ENCODE measurements at places on chromosomes 1 and 21.

GRCh38 chr1:165884009-165884689 lies 56.7 kb downstream of the UCK2 start:
- no peak for DNase-seq

DNA sequence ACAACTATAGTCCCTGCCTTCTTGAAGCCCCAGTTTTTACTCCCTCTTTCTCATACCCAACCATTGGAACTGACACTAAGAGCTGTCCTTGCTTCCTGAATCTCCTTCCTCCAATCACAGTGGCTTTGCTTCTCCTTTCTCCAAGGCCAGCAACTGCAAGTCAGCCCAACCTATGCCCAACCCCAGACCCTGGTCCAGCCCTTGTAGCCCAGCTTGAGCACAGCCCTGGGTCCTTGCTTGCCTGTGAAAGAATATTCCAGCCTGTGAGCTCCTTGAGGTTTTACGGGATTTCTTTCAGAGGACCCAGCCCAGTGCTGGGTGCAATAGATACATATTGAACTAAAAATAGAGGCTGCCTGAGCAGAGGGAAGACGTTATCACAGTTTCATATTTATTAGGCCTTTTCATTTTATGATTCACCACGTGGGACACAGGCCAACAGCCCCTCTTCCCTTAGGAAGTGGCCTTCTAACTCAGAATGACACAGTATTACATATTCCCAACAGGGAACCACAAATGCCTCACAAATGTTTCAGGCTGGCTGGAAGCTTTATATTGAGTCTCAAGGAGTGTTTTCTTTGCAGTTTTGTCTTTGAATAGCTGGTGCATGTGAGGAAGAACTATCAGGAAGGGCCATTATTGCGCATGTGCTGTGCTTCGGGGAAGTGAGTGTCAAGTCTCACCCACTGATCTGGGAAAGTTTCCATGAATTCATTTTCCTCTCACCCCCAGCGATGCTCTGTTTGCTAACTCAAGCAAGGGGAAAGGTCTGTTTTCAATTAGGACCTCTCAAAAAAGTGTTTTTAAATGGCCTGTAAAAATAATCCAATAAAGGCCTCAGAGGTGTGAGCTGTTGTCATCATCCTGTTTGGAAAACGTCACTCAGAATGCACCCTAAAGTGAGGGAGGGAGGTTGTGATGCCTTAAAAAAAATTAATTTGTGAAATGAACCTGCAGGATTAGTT lies 92.3 kb upstream of the NFIA start:
- DNase-seq = no peak

DNA sequence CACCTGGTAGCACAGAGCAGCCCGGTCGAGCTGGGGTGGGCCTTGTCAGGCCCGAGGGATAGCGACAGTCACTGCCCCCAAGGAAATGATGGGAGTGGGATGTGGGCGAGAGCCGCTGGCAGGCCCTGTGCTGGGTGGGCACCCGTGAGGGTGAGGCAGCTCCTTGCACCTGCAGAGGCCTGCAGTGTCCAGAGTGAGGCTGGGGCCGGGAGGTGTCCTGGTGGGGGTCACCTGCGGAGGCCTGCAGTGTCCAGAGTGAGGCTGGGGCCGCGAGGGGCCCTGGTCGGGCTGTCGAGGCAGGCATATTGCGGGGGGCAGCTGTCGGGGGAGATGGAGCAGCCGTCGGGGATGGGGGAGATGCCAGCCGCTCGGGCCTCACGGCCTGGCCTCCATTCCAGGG lies 49.5 kb downstream of the SLC19A1 start:
- no peak for DNase-seq

GRCh38 chr1:42173155-42173933 lies 8.8 kb upstream of the GUCA2A start:
- DNase-seq = peak; percentile 73

GRCh38 chr1:2021550-2021949 lies 2.4 kb downstream of the GABRD start:
- no peak for DNase-seq

DNA sequence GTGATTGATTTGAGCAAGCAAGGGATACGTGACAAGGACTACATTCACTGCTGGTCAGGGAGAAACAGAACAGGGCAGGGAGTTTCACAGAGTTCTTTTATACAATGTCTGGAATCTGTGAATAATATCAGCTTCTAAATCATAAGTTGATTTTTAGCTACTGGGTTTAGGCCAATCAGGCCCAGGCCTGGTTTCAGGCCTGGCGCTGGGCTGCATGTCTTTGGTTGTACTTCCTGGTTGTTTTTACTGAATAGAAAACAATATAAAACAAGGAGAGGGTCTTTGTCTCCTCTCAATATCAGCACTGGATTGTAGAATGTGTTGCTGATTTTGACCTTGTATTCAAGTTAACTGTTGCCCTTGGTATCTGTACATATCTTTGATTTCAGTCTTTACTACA lies 865 bp upstream of the AMY2A start:
- DNase-seq = no peak

GRCh38 chr1:7680207-7680954 lies 90.7 kb upstream of the VAMP3 start:
- no peak for DNase-seq

DNA sequence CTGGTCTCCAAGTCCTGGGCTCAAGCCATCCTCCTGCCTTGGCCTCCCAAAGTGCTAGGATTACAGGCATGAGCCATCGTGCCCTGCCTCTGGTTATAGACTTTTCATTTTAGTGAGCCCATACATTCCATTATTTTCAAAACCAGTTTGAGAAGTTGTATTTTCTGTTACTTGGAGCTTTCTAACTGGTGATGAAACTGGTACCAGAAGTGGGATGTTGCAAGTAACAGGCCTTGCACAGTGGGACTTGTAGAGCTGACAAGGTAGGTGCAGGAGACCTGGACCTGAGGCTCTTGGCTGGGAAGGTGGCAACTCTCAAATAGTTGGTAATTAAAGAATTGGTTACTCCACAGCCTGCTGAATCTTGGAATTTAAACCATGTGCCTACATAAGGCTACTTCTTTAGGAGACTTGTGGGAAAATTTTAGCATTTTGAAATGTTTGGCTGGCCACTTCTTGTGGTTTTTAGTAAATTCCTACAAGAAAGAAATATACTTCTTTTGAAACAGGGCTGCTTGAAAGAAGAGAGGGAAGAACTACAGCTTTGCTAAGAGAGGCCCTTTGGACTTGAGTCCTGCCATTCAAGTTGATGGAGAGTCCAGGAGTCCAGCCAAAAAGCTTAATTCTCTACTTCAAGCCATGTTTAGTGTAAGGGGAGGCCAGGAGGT lies 9.8 kb upstream of the ALPL start:
- no peak for DNase-seq

DNA sequence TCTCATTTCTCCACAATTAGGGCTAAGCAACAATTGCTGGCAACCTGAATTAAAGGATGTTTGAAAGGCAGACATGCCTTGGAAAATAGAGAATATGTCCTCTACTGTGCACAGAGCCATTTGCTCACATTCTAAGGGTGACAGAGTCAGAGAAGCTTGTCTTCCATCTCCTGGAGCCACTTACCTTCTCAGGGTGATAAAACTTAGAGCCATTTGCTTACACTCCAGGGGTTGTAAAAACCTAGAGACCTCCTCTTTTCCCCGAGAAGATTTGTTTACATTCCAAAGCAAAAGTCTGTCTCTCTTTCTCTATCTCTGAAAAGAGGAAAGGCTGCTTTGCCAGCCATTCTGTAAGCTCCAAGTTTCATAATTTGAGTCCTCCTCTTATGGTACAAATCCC lies 61.3 kb downstream of the LBR start:
- DNase-seq = no peak

DNA sequence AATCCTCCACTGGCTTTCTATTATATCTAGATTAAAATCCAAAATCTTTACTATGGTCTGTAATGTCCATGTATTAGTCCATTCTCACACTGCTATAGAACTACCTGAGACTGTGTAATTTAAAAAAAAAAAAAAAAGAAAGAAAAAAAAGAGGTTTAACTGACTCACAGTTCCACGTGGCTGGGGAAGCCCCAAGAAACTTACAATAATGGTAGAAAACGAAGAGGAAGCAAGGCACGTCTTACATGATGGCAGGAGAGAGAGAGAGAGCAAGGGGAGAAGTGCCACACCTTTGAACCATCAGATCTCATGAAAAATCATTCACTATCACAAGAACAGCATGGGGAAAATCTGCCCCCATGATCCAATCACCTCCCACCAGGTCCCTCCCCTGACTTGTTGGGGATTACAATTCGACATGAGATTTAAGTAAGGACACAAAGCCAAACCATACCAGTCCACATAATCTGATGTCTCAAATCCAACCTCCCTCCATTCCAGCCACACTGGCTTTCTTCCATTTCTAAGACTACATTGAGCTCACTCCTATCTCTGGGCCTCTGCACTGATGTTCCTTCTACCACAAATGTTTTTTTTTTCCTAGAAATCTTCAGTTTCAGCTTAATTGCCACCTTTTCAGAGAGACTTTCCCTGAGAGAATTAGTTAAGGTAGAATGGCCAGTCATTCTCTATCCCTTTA lies 92.4 kb downstream of the EIF4G3 start:
- DNase-seq = no peak

DNA sequence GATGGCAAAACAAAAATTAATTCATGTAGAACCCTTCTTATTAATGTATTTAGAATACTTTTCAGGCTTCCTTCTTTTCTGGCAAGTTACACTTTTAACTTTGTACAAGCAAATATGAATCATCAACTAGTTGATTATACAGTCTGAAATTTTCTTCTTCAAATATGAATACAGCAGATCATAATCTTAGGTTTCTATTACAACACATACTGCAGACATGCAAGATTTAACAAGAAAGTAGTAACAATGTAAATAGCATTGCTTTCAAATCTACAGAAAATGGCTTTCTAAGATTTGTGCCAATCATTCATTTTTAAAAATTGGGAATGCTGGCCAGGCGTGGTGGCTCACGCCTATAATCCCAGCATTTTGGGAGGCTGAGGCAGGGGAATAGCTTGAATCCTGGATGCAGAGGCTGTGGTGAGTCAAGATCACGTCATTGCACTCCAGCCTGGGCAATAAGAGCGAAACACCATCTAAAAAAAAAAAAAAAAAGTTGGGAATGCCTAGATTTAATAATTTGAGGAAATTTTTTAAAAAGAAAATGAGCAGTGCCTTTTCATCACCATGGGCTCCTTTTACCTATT lies 68.4 kb upstream of the DPYD start:
- DNase-seq = no peak

- no peak for DNase-seq
These were observed 14.1 kb downstream of the CCSAP start for GRCh38 chr1:229328598-229329362.

GRCh38 chr1:167066333-167067122 lies 23.6 kb downstream of the GPA33 start:
- no peak for DNase-seq

GRCh38 chr1:51097171-51097570 lies 4.9 kb upstream of the C1orf185 start:
- DNase-seq = no peak

- DNase-seq = no peak
These were observed 21.1 kb downstream of the MEGF6 start for GRCh38 chr1:3590139-3590763.

DNA sequence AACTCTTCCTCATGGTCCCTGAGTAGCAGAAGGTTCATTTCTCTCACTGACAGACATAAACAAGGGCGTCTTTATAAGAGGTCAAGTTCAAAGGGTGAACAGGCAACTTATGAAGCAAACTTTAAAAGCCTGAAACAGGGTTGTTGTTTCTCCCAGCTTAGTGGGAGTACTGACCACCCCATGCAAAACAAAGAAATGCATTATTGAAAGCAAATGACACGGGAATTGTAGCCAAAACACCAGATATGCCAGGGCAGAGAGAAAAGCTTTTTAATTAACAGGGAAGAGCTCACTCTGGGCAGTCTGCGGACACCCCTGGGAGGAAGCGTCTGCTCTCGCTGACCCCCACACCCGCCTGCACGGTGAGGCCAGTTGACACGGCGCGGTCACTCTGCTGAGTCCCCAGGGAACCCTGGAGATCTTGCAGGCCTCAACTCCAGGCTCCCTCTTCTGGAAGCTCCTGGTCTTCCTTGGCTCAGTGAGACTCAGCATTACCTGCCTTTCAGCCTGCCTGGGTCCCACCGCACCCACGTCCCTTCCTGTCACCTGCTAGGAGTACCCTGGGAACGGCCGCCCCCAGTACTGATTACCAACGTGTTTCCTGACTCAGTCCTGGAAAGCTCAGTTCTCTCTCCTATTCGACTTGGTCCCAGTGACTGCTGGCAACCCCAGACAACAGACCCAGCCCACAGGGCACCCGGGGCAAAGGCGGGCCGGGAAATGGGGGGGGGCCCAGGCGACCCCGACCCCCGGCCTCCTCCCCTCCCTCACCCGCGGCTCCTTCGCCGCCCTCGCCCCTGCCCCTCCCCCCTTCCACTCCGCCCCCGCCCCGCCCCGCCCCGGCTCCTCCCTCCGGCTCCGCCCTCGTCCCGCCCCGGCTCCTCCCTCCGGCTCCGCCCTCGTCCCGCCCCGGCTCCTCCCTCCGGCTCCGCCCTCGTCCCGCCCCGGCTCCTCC lies 972 bp downstream of the CFAP410 start:
- DNase-seq = peak; percentile 92

GRCh38 chr21:15617964-15618363 lies 111.8 kb upstream of the USP25 start:
- no peak for DNase-seq

DNA sequence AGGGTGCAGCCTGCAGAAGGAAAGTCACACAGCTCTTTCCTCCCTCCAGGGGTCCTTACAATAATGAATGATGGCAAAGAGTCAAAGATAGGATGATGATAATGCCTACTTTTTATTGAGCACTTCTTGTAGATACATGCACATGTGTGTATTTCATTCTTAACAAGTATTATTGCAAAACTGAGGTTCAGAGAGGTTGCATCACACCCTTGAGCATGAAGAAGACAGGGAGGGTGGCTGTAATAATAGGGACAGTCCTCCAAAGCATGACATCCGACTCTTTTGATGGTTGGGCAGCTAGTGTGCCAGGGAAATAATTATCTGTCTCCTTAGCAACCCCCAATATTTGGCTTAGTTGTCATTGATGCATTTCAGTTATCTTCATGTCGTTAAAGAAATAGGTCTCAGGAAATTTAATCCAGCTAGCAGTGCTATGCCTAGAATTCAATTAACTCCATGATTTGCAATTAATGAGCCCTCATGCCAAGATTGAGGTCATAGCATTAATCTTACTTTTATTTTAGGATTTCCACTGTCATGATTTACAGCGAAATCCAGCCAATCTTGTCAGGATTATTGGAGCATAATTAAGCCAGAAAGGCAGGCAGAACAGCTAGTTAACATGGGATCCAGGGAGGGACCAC lies 35.0 kb downstream of the DNAJC6 start:
- DNase-seq = no peak

DNA sequence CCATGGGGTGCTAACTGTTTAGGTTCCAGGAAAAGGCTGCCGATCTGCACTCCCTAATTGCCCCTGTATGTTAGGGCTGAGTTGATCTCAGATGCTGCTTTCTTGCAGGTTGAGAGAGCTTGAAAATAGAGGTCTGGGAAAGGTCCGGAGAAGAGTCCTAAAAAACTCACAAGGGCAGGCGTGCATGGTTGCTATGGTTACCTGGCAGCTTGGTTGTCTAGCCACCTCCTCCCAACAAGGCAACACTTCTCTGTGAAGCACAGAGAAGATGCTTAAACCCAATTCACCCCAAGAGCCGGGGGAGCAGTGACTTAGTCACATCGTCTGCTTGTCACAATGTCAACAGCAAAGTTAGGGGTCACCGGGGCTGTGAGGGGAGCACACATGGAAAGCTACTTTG lies 31.0 kb upstream of the LRRC52 start:
- DNase-seq = no peak

GRCh38 chr1:175563236-175563895 lies 180.0 kb downstream of the TNR start:
- no peak for DNase-seq
